ENCODE measurements at places on chromosomes 1 and 21.

- DNase-seq: no peak
Observed at GRCh38 chr1:174110053-174110452, 49.3 kb upstream of the RABGAP1L start.

DNA sequence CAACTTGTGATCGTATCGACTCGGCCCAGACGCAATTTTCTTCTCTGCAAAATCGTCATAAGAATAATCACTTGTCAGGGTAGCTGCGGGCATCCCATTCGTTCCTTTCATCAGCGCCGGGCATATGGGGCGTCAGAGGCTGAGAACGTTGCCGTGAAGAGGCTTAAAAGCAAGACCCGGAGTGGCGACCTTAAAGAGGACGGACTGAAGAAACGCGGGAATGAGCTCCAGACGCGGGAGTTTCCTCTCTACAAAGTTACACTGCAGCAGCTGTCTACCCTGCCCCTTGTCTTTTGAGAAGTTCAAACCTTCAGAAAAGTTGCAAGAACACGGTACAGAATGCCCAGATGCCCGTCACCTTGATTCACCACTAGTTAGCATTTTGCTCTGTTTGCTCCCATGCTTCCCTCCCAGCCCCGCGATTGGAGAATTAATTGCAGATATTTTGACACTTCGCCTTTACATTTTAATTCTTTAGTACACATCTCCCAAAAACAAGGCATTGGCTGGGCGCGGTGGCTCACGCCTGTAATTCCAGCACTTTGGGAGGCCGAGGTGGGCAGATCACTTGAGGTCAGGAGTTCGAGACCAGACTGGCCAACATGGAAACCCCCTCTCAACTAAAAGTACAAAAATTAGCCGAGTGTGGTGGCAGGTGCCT is 967 bp downstream of the CENPS start:
- DNase-seq: no peak

DNA sequence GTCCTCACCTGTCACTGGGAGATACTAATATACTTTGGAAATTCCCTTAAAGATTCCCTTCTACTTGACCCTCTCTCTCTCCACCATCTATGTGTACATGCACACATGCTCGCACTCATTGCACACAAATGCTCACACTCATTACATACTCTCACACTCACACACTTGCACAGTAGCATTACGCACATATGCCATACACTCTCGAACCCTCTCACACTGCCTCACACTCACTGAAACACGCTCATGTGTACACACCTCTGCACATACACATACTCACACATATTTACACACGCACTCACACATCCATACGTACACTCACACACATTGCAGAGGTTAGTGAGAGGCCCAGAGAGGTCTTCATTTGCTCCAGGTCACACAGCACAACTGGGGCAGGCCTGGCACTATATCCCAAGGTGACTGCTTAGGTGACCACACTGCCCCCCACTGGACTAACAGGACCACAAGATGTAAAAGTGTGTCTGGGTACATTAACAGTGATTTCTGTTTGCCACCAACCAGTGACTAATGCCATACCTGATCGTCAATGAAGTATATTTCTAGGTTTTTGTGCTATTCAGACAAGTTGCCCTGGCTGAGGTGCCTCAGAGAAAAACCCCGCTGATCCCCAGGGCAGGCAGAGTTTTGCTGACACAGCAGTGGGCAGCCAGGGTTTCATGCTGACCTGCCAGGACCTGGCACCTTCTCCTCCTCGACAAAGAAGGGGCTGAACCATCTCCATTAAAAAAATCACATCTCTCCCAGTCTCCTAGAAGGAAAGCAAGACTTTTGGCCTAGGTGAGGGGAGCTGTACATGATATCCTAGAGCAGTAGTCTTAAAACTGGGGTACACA is 28.5 kb upstream of the CAMK1G start:
- DNase-seq: no peak

DNA sequence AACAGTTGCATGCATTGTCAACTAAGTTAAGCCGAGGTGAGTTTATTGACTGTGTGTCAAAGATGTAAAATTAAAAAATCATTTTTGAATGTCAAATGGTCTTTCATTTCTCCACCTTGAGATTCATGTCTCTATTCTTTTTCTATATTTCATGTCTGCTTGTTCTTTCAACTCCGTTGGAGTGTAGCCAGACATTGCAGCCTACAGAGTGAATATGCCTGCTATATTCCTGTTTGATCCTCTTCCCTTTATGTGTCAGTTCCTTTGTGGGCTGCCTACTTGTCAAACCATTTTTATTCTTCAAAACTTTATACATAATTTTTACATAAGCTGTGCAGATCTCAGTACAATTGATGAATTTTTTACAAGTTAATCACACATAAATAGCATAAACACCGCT is 1325.8 kb upstream of the PRMT6 start:
- DNase-seq: no peak

- no peak for DNase-seq
Observed at GRCh38 chr1:159171688-159172501, 480 bp downstream of the CADM3 start.

- DNase-seq: no peak
Observed at GRCh38 chr1:36803868-36804570, 230.3 kb downstream of the GRIK3 start.

- DNase-seq: no peak
Observed at GRCh38 chr1:1605034-1605591, 5.2 kb upstream of the FNDC10 start.

DNA sequence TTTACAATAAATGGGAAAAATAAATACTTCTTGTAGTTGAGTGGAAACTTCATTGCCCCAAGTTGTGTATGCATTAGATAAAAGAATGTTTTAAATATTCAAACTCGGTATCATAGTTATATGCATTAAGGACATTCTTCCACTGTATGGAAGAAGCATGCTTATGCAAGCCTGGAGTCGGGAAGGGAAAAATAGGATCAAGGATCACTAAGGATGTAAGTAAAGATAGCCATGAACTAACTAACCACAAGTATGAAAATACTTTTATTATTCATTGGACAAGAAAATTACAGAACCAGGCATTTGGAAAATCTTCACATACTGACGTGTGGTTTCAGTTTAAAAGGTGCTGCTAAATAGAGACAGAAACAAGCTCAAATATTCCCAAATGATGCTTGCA is 26.9 kb upstream of the DPYD start:
- no peak for DNase-seq

DNA sequence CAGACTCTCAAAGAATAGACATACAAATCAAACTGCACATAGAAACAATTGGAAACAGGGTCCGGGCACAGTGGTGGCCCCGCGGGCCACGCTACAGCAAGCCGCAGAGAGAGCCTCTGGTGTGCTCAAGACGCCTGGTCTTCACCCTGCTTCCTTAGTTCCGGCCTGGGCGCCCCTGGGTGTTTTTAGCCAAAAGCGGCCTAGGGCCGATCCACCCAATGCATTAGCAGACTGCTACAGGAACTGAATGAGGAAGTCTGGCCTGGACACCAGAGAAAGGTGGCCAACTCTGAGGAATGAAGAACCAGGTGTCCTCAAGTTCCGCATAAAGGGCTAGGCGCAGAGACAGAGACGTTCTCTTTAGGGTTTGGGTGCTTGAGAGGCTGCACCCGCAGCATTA is 1.7 kb downstream of the PRRX1 start:
- DNase-seq: no peak

Data from stimulated activated CD4-positive, alpha-beta T cell treated with anti-CD3 and anti-CD28 coated beads, Interleukin-2, amount 100 ng/mL, for 48 hours (primary cell).